GOT3 (cell line): ENCODE measurements at places on chromosomes 12 and 14.

DNA sequence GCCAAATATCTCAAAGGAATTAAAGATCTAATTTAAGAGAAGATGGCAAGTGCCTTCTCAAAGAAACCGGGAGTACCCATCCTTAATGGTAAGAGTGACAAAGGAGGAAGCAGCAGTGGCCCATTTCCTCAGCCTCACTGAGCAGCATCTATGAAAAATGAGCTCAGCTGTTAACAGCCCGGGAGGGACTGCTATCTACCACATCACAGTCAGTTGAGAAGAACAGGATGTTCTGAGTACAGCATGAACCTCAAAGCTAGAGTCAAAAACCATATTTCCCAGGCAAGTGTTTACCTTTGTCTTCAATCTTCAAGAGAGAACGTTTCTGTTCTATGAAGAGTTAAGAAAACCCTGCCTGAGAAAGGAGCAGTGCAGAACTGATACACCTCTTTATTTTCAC, 115.0 kb downstream of the BTG1 start:
- DNase-seq: no peak

- DNase-seq: no peak
These were observed 4.1 kb downstream of the PROX2 start for GRCh38 chr14:74871819-74872218.

GRCh38 chr14:54349713-54350112, 47.1 kb upstream of the CDKN3 start:
- DNase-seq: no peak

- no peak for DNase-seq
These were observed 64.0 kb downstream of the GALNT16 start for GRCh38 chr14:69323999-69324282.

DNA sequence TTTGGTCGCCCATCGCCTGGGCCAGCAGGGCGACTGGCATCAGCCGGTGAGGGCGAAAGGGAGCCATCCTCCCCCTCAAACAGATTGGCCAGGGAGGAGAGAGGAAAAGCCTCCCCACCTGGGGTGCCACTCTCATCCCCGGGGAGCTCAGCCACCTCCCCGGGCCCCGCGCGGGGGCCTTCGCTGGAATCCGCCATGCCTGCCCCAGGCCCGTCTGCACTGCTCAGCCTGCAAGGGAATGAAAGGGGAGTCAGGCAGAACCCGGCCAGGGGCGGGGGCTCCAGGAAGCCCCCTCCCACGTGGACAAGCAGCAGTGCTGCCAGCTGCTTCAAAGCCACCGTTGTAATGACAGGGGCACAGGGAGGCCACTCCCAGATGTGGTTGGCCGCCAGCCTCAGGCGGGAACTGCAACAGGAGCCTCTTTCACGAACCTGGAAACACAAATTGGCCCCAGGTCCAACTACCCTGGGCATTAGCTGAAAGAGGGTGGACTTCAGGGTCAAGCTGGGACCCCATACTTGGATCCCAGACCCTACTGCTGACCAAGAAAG, 18.5 kb downstream of the TRPV4 start:
- DNase-seq: no peak

DNA sequence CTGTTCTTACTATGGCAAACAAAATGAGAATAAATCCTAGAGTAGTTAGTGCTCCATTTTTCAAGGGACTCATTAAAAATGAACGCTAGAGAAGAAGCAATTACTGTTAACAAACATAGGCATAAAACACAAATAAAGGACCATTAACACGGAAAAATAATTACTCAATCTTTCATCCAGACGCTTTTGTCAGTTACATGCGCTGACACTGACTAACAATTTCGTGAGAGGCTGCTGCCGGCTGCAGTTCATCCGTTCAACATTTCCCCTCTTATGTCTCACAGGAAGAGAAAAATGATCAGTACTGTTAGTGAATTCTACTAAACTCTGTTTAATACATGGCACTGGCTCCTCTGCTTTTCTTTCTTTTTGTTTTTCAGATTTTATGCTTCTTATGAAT, 472.7 kb upstream of the FLRT2 start:
- DNase-seq: no peak

- DNase-seq: no peak
These were observed 47.8 kb downstream of the ADGRD1 start for GRCh38 chr12:131001493-131001892.

DNA sequence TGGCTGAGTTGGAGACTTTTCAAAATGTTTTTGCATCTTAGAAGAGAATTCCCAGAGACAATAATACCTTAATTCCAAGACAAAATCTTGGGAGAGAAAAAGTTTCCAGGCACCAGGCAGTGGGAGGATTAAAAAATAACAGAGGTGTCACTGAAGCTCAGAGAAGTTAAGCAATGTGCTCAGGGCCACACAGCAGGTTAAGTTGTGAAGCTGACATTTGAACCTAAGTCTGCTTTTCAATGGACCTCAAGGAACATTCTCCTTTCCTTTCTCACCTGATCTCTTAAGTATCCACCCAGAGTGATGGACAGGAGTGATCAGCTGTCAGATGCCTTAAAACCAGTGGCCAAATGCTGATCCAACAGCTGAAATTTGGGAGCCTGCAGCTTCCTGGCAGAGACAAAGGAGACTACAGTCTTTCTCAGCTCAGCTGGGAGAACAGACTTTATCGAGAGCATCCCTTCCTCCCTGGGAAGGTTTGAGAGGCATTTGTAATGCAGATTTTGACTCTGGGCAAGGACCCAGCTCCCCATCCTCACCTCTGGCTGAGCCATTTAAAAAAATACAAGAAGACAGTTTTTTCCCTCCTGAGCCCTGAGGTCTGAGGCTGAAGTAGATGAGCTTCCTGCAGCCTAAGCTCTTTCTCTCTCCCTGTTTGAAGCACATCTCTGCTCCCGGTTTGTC, 174.9 kb upstream of the RPH3A start:
- no peak for DNase-seq

- DNase-seq: no peak
These were observed 21.6 kb downstream of the SPATS2 start for GRCh38 chr12:49388682-49389386.

GRCh38 chr14:94341656-94342333, 18.7 kb upstream of the SERPINA6 start:
- DNase-seq: no peak

- DNase-seq: no peak
These were observed 159.1 kb upstream of the LMNTD1 start for GRCh38 chr12:25712169-25712568.

DNA sequence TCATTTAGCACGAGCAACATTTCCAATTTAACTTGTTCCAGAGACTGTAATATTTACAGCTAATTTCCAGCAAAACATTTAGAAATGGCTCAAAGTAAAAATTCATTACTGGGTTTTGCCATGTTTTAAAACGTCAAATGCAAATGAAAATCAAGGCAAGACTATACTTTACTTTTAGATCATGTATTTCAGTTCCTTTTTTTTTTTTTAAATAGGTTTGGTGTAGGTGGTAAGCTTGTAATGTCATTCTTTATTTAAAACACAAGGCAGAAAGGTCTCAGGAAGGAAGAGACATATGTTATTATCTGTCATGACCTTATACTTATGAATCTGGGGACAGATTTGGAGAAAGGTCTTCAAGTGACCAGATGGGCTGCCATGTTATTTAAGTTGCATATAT, 54.1 kb downstream of the GRIP1 start:
- no peak for DNase-seq

- no peak for DNase-seq
These were observed 22.6 kb downstream of the C12orf75 start for GRCh38 chr12:105352940-105353635.

DNA sequence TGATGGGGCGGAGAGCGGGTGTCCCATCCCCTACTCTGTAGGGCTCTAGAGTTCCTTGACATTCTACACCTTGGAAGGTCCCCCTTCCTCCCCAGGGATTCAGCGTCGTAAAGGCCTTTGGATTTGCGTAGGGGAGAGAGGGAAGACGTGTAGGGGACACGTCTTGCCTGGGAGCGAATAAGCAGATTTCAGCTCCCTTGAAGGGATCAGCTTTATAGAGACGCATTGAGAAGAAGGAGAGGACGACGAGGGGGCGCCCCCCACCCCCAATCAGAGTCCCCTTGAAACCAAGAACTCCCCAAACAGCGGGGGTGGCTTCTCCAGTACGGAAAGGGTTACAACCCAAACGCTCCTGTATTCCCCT, 324 bp downstream of the CALCOCO1 start:
- DNase-seq: no peak

DNA sequence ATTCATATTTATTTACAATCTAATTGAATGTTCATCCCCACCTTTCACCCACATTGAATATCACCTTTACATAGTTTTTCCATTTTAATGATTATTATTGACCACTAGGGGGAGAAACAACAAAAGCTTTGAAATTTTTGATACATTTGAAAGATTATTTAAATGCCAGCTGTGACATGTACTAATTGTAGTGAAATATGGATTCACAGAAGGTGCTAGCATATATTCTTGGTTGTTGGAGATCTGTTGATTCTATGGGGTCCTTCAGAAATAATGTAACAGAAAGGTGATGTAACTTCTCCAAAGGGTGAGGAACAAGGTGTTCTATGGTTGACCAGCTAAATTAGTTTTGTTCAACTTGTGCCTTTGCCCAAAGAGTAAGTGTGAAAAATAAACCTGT, 22.4 kb upstream of the GPR33 start:
- DNase-seq: no peak

GRCh38 chr12:19755136-19755535, 315.8 kb downstream of the AEBP2 start:
- no peak for DNase-seq

- no peak for DNase-seq
These were observed 32.4 kb downstream of the CHGA start for GRCh38 chr14:92955381-92955780.

DNA sequence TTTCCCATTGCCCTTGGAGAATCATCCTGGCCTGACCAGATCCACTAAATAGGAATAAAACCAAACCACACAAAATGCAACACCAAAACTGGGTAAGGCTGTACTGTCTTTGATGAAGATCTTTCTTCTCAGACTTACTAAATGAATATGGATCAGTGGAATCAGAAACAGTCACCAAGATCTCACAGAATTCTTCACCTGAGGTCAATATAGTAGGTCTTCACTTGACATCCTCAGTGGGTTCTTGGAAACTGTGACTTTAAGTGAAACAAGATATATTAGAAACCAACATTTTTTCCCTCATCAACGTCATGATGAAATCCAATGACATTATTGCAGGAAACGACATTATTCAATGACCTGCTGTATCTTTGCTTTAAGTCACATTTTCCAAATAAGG, 526.2 kb downstream of the FUT8 start:
- DNase-seq: no peak

DNA sequence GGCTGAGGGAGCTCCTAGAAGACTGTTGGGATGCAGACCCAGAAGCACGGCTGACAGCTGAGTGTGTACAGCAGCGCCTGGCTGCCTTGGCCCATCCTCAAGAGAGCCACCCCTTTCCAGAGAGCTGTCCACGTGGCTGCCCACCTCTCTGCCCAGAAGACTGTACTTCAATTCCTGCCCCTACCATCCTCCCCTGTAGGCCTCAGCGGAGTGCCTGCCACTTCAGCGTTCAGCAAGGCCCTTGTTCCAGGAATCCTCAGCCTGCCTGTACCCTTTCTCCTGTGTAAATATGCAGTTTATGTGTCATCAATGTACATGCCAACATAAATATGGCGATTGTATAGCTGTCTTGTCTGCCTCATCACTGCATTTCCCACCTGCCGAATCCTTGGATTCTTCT, 7.5 kb downstream of the AMHR2 start:
- DNase-seq: no peak

GRCh38 chr12:592024-592505, 71.2 kb downstream of the NINJ2 start:
- DNase-seq: no peak

DNA sequence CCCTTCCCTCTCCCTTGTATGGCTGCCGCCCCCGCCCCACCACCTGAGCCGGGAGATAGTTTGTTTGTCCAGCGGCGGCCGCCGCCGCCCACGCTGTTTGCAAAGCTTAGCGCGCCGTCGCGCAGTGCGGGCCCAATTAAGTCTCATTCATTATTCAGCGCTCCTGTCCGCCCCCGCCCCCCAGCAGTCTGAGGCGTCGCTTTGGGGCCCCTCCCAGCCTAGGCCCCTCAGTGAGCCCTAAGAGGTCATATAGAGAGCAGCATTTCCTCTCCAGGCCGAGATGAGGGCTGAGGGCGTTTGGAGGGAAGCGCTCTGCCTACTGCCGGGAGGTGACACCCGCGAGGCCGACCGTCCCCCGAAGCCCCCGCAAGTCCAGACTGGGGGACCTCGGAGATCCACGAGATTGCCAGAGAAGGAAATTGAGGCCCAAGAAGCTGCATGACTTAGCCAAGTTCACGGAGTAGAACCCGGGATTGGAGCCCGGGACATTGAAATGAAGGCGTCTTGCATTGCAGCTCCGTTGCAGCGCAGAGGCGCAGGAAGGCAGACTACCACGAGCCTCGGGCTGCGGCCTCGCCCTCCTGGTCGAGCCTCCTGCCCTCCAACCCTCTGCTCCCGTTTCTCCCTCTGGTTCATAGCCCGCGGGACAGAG, at the start of gene DNAJC22:
DNAJC22 (plus strand) TSS at position 230 of the 652 bp plus-strand sequence. CDS start 1,985 bp downstream, outside the sequence.
- no peak for DNase-seq

- no peak for DNase-seq
These were observed 177.9 kb downstream of the KICS2 start for GRCh38 chr12:64044191-64044590.

DNA sequence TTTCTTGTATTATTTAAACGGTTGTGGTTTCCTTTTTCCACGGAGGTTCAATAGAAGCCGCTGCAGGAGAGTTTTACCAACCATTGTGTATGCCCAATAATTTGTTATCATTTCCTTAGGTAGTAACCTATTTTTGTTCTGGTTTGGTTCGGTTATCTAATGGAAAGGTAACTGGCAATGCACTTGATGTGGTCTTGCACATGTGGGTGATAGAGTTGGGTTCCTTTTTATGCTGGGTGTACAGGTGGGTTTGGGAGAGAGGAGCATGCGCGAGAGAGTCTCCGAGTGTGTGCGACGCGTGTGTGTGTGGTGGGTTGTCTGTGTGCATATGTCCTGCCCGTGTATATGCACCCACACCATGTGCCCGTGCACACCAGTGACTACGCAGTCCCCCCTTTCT, 102.7 kb upstream of the FKBP4 start:
- DNase-seq: no peak

GRCh38 chr12:38775457-38775856, 129.9 kb downstream of the CPNE8 start:
- no peak for DNase-seq

- no peak for DNase-seq
These were observed 96.4 kb downstream of the LRRC74A start for GRCh38 chr14:76922584-76922983.

DNA sequence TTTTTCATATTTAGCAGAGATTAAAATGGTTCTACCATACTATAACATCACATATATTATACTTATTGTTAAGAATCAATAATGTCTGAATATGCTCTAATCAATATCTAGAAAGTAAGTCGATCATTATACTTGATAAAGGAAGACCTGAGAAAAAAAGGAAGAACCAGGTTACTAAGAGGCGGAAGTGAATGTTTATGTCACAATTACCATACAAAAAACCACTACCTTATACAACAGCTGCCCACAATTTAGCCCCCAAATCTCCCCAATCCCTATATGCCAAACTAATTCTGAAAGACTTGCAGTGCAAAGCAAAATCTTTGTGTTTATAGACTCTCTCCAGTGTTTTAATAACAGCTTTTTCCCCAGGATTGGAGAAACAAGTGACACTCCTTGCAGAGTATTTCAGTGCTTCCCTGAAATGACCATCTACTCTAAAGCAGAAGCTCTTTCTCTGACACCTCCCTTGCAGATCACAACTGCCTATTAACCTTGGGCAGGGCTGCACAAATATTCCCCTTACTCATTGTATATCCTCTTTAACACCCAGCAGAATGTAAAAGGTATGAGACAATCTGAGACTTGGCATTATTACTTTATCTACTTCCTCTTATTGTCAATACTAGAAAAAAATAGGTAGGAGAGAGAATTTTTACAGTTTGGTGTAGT, 12.7 kb upstream of the SLC2A3 start:
- no peak for DNase-seq
